ENCODE measurements at places on chromosomes 6 and 20.

DNA sequence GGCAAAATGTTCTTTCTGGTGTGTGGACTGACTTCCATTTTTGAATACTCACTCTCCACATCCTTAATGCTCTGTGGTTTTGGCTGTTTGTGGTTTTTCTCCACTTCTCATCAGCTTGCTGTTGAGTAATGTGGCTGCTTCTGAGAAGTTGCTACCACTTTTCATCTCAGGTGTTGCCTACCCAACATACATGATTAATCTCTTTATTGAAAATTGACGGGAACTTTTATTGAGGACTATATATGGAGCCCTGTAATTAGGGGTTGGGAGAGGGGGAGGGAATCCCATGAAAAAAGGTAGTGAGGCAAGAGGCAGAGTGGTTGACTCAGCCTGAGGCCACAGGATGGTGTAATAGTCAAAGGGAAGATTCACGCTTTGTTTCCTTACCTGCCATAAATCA is 17.6 kb downstream of the IL22RA2 start:
- peak; percentile 97 for DNase-seq

- no peak for DNase-seq
Measured at GRCh38 chr6:35972471-35973367, 51.7 kb downstream of the SLC26A8 start.

- DNase-seq, result no peak
Measured at GRCh38 chr20:63940071-63940471, 16.1 kb downstream of the UCKL1 start.

DNA sequence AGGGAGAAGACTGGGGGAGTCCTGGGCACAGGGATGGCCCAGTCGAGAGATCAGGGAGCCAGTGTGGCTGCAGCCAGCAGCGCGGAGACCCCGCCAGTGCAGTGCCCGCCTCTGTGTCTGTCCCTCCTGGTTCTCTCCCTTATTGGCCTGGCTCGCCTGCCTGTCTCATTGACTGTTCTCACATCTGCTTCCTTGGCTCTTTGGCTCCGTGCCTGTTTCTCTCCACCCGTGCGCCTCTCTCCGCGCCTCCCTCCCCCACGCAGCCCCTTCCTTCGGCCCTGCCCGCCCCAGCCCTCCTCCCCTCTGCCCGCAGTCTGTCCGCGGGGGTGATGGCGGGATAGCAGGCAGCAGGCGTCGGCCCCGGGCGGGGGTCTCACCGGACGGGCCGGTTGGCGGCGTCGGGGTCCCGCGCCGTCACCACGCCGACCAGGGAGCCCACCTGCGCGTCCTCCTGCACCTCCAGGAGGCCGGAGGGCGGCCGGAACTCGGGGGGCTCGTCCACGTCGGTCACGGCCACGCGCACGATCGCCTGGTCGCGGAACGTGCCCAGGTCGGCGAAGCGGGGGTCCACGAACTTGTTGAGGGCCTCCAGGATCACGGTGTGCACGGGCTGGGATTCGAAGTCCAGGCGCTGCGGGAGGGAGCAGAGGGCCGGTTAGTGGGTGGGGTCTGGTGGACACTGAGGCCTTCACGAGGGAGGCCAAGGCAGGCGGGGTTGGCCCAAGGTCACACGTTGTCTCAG is 92.0 kb downstream of the CD40 start:
- no peak for DNase-seq

GRCh38 chr20:19338960-19339359 is 126.5 kb downstream of the SLC24A3 start:
- no peak for DNase-seq

Measured in AML-193 (cell line).